Memory B cell (primary cell): ENCODE measurements at places on chromosomes 12 and 14.

DNA sequence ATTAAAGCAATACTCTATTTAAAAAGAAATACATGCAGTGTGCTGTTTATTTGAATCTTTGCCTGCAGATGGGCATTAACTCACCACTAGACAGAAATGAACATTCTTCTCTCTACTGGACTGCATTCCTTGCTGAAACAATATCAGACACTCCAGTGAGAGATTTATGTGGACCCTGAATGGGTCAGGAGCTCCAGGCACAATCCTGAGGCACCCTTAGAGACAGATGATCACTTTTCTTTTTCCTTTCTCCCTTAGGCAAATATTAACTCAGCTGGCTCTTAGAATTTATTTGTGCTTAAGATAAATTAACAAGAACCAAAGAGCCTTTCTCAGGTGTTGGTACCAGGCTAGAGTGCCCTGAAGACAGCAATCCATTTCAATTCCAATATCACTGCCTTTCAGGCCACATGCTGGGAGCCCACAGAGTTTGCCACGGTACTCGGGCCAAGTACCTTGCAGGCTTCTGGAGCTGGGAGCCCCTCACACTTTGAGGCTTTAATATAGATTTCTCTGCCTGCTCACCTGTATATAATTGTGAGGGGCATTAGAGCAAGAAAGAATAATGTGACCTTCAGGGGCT lies 173.0 kb downstream of the EMP1 start:
- H3K27me3 ChIP-seq, result no peaks in the 10 kb centered on the region
- DNase-seq, result no peak
- H3K4me1 ChIP-seq, result peaks cover 6% of the 10 kb centered on the region
- no peaks in the 10 kb centered on the region for H3K36me3 ChIP-seq
- H3K27ac ChIP-seq, result no peak overlapping the region
- no peak overlapping the region for H3K4me3 ChIP-seq

- no peak overlapping the region for H3K27ac ChIP-seq
- no peaks in the 10 kb centered on the region for H3K4me1 ChIP-seq
- peaks cover 2% of the 10 kb centered on the region for H3K27me3 ChIP-seq
Observed at GRCh38 chr14:79056879-79057278, 886.7 kb downstream of the NRXN3 start.

DNA sequence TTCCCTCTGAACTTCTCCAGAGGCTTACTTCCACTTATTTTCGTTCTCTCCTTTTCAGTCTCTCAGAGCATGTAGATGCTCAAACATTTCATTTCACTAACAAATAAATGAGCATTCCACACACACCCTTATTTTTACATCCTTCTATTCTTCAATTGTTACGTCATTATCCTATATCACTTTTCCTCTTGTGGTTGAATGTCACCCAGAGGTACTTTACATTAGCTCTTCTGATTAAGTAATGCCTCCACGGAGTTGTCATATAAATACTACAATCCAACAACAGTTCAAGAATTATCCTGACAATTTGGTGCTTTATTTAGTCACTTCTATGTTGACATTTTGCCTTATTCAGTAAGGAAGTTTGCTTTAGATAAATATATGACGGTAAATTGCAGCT lies 18.4 kb downstream of the FAR2 start:
- no peak for DNase-seq
- peak overlapping the region; percentile 3 for H3K27ac ChIP-seq
- peaks cover 7% of the 10 kb centered on the region for H3K27me3 ChIP-seq
- peaks cover 14% of the 10 kb centered on the region for H3K4me1 ChIP-seq
- H3K36me3 ChIP-seq, result peaks cover 2% of the 10 kb centered on the region
- H3K4me3 ChIP-seq, result no peak overlapping the region

GRCh38 chr14:35401422-35402265 lies 2.9 kb downstream of the NFKBIA start:
- H3K4me3 ChIP-seq, result peak overlapping the region; percentile 91
- peak overlapping the region; percentile 99 for H3K27ac ChIP-seq
- no peak for DNase-seq
- H3K36me3 ChIP-seq, result peaks cover 33% of the 10 kb centered on the region
- no peaks in the 10 kb centered on the region for H3K27me3 ChIP-seq

DNA sequence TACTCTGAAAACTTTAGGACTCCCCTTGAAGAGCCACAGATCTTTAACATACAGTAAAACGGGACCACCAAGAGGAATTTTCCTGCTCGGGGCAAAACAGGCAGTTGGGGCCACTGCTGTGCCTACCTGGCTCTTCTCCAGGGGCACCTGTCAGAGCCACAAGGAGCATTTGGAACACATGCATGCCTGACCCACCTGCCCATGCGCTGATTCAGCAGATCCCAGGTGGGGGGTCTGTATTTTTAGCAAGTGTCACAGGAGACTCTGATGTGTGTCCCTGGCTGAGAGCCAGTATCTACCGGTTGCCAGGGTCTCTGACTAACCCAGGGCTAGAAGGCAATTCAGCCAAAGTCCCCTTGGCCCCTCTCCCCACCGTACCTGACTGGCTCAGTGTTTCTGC lies 6.5 kb downstream of the CTDSP2 start:
- H3K27ac ChIP-seq, result peak overlapping the region; percentile 92
- H3K4me3 ChIP-seq, result no peak overlapping the region
- peaks cover 80% of the 10 kb centered on the region for H3K4me1 ChIP-seq
- H3K27me3 ChIP-seq, result no peaks in the 10 kb centered on the region

DNA sequence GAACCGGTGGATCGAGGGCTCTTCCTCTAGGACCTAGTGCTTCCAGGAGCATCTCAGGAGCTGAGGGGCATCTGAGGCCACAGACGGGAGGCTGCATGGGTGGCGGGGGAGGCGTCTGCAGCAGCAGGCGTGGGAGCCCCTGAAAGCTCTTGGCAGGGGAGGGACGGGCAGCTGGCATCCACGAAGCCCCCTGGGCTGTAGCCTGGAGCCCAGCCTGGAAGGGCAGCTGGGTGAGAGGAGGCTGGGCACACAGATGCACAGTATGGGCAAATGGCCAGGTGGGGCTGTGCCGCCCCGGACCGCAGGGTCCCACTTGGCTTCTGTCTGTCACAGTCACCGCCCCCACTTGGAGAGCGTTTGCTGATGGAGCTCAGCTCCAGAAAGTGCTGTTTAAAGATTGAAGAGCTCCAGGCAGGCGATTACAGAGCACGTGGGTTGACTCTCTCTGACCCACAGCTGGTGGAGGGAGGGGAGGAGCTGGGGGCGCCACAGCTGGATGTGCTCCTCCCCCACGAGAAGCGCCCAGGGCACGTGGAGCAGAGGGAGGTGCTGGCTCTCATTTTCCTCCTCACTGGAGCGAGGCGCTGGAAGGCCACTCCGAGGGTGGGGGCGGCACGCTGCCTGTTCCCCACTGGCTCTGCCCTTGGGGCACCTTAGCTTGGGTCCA lies 155.0 kb upstream of the C14orf180 start:
- no peak overlapping the region for H3K27ac ChIP-seq
